Adipose tissue (tissue), 3 donors: ENCODE measurements at places on chromosomes 1 and 21. TPM values are rescaled to one million over a fixed set of nuclear protein-coding genes. Genes with fewer than 3 reads are reported as not detected.

Gene RHD
- not detected for polyA plus RNA-seq

Gene CHI3L2
- 1.0 TPM for polyA plus RNA-seq

Gene RHCE
- polyA plus RNA-seq = not detected

Gene SELP
- 3.0 TPM for polyA plus RNA-seq

Gene SMIM1
- 3.7 TPM for polyA plus RNA-seq

Gene OR2T2
- not detected for polyA plus RNA-seq

Gene FLG2
- polyA plus RNA-seq = 0.01 TPM

Gene PDE9A
- polyA plus RNA-seq = 5.6 TPM

Gene VANGL2
- polyA plus RNA-seq = 1.2 TPM

Gene SLAMF8
- polyA plus RNA-seq = 1.0 TPM

Gene PCSK9
- 3.7 TPM for polyA plus RNA-seq

Gene PROK1
- 0.06 TPM for polyA plus RNA-seq

Gene GJA9
- 0.04 TPM for polyA plus RNA-seq

Gene FCGR3A
- 40.6 TPM for polyA plus RNA-seq

Gene ISG15
- 43.7 TPM for polyA plus RNA-seq

Gene SRRM1
- polyA plus RNA-seq = 28.6 TPM

Gene CDC42BPA
- polyA plus RNA-seq = 11.7 TPM

Gene CD1E
- polyA plus RNA-seq = not detected

Gene KRTAP6-1
- polyA plus RNA-seq = not detected
